ENCODE measurements at places on chromosomes 13 and 19. TPM values are rescaled to one million over a fixed set of nuclear protein-coding genes. Genes with fewer than 3 reads are reported as not detected.

The LYPD3 gene
- 0.78 TPM for total RNA-seq

The ANGPTL4 gene
- 173 TPM for total RNA-seq

The ACER1 gene
- not detected for total RNA-seq

The SYNGR4 gene
- total RNA-seq, result 1.9 TPM

The VASP gene
- total RNA-seq, result 140 TPM

The PRR22 gene
- total RNA-seq, result 1.7 TPM

The ZNF573 gene
- 1.9 TPM for total RNA-seq

The ZNF865 gene
- total RNA-seq, result 11.2 TPM

The CGB5 gene
- 1.4 TPM for total RNA-seq

The KL gene
- total RNA-seq, result 0.06 TPM

The HSPB6 gene
- 0.10 TPM for total RNA-seq

The CYP4F11 gene
- 6.7 TPM for total RNA-seq

The ANKRD24 gene
- 0.39 TPM for total RNA-seq

The LILRB1 gene
- total RNA-seq, result 0.03 TPM

The OR10H1 gene
- not detected for total RNA-seq

The C13orf42 gene
- total RNA-seq, result not detected

The NCCRP1 gene
- total RNA-seq, result 1.3 TPM

The PSG2 gene
- not detected for total RNA-seq

The PIK3R2 gene
- total RNA-seq, result 13.0 TPM

The ZSCAN5A gene
- total RNA-seq, result 5.7 TPM

The FPR1 gene
- total RNA-seq, result 0.07 TPM

The TTC9B gene
- 0.33 TPM for total RNA-seq

The PMIS2 gene
- total RNA-seq, result not detected

The FUT3 gene
- total RNA-seq, result 0.15 TPM

The PSG11 gene
- total RNA-seq, result 0.15 TPM

The CILP2 gene
- total RNA-seq, result 0.22 TPM

The ZNF723 gene
- total RNA-seq, result not detected

The ZFP82 gene
- 1.2 TPM for total RNA-seq

The TYROBP gene
- not detected for total RNA-seq

The KCNN1 gene
- 0.42 TPM for total RNA-seq

The KRTDAP gene
- total RNA-seq, result not detected

Measured in A549 treated with RU486 at 1 μM for 4 hours (cell line).